Activated CD4-positive, CD25-positive, alpha-beta regulatory T cell treated with anti-CD3 and anti-CD28 coated beads, Interleukin-2, amount 50 U/mL, for 24 hours (primary cell): ENCODE measurements at places on chromosomes 3 and 15.

GRCh38 chr3:83807511-83807910 is 1151.3 kb upstream of the CADM2 start:
- ATAC-seq, result no peak

DNA sequence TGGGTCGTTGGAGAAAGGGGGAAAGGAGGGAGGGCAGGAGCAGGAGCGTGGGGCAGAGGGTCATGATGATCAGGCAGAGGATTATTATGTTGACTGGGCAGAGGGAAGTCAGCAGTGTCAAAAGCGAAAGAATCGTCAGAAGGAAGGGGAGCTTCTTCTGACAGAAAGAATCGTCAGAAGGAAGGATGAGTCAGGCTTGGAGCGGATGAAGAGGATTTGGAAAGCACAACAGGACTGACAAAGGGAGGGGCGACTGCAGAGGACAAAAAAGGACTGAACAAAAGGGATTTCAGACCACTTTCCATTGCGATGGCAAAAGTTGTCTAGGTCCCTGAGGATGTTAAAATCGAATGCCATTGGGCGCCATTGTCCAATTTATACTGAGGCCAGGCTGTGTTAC is 1053.5 kb downstream of the SI start:
- no peak for ATAC-seq

DNA sequence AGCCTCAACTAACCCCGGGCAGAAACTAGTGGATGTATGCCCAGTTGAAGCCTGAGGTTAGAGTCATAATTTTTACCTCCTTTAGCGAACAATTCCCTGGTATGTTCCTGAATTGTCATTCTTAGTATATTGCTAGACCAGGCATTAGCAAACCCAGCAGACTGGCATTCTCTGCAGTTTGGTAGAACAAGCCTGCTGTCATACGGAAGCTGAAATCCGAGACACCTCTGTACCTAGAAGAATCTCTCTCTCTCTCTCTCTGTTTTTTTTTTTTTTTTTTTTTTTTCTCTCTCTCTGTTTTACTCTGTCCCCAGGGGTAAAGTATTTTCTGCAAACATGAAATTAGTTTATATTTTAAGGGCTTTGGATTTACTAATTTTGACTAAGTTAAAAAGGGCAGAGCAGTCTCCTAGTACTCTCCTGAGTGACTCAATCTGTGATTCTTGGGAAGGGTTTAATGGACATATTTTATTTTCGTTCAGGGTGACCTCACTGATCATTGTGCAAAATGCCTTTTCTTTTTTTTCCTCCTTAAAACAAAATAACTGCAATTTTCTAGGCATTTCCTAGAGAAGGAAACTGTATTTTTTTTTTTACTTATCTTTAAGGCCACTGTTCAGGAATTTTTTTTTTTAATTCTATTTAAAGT is 133.6 kb upstream of the ICE2 start:
- ATAC-seq, result no peak

GRCh38 chr3:184305577-184305976 is 6.5 kb downstream of the PSMD2 start:
- peak; percentile 61 for ATAC-seq

DNA sequence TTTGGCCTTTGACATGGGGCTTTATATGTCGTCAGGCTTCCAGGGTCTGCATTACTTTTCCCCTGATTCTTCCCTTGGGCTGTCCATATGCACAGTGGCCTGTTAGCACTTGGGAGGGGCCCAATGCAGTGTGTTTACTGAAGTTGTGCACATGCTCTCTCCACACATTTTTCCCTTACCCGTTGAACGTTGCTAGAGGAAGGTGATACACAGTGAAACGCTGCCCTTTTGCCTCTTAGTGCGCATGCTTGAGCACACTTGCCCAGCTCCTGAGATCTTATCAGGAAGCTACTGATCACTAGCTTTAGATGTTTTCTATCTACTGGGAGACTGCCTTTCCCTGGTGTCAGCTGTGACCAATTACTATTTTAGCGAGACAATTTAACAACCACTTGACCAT is 1198.0 kb downstream of the ROBO1 start:
- ATAC-seq, result no peak

GRCh38 chr3:42704136-42704841 is 1.7 kb upstream of the HHATL start:
- no peak for ATAC-seq

DNA sequence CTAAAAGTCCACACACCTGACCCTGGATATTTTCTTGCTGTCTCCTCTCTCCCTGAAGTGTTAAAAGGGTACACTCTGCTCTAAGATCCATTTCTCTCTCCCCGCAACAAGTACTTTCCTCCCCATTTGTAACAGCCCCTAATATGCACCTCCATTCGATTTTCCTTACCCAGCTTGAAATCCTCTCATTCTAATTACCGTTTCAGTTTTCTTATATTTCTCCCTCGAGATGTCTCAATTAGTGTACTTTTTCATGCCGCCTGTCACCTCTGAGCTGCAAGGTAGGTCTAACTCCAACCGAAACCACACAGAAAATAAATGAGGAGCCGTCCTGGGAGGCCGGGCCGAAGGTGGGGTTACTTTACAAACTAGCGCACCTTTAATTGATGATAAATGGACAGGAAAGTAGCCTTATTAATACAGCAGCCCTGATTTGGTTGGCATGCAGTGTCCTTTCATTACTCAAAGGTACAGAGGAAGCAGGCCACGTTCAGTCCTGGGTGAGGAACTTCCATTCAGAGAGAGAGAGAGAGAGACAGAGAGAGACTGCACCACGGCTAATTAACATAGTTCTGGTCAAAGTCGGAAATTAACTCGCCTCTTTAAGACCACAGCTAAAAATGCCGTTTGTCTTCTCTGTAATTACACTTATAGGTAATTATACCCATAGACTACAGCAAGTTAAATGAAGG is 319.9 kb downstream of the ARRDC4 start:
- ATAC-seq, result no peak

DNA sequence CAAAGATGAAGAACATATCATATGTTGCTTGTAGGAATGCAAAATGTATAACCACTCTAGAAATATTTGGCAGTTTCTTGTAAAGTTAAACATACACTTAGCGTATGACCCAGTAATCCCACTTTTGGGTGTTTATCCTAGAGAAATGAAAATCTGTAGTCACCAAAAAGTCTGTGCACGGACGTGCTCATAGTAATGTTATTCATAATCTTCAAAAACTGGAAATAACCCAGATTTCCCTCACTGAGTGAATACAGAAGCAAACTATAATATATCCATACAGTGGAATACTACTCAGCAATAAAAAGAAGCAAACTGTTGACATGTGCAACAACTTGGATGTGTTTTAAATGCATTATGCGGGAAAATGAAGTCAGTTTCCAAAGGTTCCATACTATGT is 155.9 kb downstream of the AKAP13 start:
- no peak for ATAC-seq

DNA sequence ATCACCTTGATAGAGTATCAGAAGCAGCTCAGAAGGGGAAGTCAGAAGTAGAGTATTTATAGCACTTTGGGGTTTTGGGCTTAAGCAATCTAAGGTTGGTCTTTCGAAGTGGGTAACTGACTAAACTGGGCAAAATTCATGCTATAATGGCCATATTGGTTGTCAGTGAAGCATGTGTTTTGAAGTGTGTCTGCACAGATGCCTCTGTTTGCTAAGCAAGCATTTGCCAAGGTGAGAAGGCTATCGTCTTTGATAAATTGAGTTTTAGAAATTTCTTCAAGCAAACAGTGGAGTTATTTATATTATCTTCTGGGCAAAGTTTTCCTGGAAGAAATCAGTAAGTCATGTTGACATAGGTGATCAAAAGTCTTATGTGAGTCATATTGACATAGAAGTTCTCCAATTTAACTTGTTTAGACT is 412.8 kb upstream of the TGFBR2 start:
- ATAC-seq, result no peak

DNA sequence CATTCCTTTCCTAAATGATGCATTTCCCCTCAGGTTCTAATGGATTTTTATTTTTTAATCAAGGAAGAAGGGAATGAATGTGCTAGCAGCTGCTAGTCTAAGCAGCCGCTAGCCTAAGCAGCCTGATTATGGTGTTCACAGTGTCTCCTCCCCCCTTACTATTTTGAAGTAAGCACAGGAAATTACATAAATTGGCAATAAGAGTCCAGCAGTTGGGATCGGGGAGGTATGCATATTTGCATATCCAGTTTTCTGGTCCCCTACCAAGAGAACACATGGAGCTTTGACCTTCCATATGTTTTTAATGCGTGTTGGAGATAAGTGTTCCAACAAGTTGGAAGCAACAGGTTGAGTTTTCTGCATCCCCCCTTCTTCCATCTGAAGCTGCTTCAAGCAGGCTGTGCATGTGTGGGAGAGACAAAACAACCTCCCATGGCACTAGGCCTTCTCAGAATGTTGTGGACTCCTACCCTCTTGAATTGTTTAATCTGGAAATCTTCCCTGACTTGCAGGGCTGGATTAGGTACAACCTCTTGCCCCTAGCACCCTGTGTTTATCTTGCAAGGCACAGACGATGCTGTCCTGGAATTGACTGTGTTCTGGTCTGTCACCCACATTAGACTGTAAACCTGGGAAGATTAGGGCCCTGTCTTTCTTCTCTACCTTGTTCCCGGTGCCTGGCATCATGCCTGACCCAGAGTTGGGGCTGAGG is 124.8 kb upstream of the LRIG1 start:
- ATAC-seq, result no peak

GRCh38 chr15:67731112-67731721 is 94.1 kb upstream of the SKOR1 start:
- ATAC-seq, result no peak

DNA sequence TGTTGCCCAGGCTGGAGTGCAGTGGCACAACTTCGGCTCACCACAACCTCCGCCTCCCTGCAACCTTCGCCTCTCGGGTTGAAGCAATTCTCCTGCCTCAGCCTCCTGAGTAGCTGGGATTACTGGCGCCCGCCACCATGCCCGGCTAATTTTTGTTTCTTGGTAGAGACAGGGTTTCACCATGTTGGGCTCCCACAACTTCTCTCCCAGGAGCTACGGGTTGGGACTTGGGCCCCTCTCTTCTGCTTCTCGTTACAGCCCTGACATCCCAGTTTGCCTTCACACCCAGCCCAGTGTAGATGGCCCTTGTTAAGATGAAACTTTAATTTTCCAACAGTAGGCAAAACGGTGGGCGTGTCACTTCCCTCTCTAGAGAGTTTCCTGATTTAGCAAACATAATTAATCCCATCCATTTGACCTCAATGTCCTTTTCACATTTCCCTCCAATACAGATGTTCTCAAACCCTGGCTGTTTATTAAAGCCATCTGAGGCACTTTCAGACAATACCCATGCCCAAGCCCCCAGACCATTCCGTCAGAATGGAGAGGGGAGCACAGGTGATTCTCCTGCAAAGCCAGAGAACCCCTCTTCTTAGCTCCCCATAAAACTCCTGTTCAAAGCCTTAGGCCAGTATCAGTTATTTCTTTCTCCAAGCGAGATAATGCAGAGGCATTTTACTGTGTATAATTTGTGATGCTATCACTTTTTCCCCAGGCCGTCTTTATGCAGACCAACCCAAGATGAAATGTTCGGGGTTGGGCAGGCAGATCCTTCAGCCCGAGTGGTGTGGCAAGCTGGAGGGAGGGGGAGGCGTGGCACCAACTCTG is 245.7 kb downstream of the XXYLT1 start:
- no peak for ATAC-seq

- ATAC-seq, result no peak
Measured at GRCh38 chr3:15942462-15942861, 144.7 kb upstream of the ANKRD28 start.

GRCh38 chr3:45084820-45085816 is 59.0 kb downstream of the CLEC3B start:
- ATAC-seq, result no peak

DNA sequence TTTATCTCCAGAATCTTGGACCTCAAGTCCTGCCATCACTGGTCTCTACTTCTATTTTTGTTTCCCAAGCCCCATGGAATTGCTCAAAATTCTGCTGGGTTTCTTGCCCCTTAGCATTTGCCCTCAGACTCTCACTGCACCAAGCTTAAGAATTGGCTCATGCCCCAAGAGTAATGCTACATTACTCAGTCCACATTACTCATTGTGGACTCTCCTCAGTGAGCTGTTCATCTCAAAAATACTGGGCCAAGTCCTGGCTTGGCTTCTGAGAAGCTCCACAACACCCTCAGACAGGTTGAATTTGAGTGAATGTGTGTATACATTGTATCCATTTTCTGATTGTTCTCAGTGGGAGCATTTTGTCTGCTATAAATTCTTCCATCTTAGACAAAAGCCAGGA is 364.4 kb upstream of the ARHGEF26 start:
- no peak for ATAC-seq

DNA sequence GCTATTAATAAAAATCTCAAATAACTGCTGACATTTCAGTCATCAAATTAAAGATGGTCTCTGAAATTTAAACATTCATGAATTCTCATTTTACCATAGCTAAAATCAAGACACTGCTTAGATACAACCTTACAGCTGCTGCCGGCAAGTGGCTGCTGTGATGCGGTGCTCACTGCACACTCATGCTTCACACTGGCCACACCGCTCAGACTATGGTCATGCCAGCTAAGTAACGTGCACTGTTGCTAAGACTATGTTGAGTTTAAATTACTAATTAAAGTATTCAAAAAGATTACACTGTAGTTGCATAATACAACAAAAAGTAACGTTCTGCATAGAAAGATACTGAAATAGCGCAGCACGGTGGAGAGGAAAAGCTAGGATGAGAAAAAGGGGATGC is 12.1 kb downstream of the ATP13A3 start:
- ATAC-seq, result peak; percentile 44

DNA sequence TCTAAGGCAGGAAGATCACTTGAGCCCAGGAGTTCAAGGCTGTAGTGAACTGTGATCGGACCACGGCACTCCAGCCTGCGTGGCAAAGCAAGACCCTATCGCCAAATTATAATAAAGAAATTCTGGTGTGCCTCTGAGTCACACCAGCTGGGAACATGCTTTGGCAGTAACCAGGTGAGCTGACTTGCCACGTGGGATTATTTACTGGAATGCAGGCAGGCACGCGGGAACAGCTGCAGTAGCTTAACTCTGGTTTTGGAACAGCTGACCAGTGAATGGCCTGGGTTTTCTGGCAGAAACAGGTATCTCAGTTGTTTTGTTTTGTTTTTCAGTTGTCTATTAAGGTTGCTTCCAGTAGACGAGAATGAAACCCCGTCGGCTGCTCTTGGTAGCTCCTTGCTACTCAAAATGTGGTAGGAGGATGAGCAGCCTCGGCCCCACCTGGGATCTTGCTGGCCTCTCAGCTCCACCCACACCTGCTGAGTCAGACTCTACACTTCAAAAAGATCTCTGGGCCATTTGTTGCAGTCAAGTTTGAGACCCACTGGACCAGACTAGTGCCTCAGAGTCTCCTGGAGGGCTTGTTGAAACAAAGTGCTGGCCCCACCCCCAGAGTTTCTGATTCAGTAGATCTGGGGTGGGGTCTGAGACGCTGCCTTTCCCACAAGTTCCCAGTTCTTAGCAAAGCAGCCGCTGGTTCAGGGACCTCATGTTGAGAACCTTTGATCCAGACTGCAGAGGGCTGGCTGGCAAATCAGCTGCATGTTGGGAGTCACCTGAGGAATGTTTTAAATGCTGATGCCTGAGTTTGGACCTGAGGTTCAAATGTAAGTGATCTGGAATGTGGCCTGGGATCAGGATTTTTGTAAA is 26.6 kb downstream of the IDH2 start:
- ATAC-seq, result peak; percentile 49

- peak; percentile 73 for ATAC-seq
Measured at GRCh38 chr3:184354121-184354728, 7.2 kb downstream of the CLCN2 start.
